ENCODE measurements at places on chromosomes 11 and 22.

GRCh38 chr22:27880778-27881394, 38.2 kb downstream of the PITPNB start:
- no peak for DNase-seq

GRCh38 chr22:34160141-34160783, 240.0 kb upstream of the LARGE1 start:
- no peak for DNase-seq

- DNase-seq: no peak
These were observed 15.2 kb downstream of the CD82 start for GRCh38 chr11:44580701-44581100.

- DNase-seq: no peak
These were observed 175.0 kb downstream of the TENM4 start for GRCh38 chr11:79265756-79266322.

GRCh38 chr11:36023922-36024321, 80.1 kb downstream of the LDLRAD3 start:
- DNase-seq: no peak

GRCh38 chr22:49107961-49108530, 719.6 kb downstream of the BRD1 start:
- no peak for DNase-seq

DNA sequence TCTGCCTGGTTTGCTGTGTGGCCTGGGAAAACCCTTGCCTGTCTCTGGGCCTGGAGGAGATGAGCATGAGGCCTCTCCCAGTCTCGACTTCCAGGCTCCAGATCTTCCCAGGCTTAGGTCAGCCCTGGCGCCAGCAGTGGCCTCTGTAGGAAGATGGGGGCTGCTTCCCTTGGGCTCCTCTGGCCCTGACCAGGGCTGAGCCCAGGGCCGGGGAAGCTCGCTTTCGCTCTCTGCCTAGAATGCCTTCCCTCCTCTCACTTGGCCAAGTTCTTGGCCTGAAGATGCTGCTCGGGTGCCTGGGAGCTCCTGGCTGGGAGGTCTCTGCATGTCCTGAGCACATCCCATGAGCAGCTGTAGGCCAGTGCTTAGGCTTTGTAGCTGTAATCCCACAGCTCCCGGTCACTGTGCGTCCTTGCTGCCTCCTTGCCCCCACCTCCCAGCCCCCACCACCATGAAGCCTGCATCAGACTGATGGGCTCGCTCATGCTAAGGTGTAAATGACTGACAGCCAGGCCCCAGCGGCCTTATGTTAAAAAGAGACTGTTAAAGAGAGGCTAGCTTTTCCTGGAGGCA, 25.5 kb downstream of the SHISAL1 start:
- DNase-seq: no peak

DNA sequence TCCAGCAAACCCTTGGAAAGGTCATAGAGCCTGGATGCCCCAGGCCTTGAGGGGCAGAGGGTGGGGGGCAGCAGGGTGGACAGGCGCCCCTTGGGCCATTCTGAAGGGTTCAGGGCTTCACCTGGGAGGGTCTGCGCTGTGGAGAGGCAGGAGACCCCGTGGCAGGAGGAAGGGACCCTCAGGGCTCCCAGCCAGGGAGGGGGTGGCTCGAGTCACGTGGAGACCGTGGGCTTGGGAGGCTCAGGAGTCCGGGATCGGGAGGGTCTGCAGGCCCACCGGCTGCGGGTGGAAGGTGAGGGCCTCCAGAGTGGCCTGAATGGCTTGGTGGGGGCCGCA, 48.5 kb upstream of the A4GALT start:
- DNase-seq: no peak

- peak; percentile 62 for DNase-seq
These were observed 643 bp downstream of the TIGD3 start for GRCh38 chr11:65355013-65355775.

DNA sequence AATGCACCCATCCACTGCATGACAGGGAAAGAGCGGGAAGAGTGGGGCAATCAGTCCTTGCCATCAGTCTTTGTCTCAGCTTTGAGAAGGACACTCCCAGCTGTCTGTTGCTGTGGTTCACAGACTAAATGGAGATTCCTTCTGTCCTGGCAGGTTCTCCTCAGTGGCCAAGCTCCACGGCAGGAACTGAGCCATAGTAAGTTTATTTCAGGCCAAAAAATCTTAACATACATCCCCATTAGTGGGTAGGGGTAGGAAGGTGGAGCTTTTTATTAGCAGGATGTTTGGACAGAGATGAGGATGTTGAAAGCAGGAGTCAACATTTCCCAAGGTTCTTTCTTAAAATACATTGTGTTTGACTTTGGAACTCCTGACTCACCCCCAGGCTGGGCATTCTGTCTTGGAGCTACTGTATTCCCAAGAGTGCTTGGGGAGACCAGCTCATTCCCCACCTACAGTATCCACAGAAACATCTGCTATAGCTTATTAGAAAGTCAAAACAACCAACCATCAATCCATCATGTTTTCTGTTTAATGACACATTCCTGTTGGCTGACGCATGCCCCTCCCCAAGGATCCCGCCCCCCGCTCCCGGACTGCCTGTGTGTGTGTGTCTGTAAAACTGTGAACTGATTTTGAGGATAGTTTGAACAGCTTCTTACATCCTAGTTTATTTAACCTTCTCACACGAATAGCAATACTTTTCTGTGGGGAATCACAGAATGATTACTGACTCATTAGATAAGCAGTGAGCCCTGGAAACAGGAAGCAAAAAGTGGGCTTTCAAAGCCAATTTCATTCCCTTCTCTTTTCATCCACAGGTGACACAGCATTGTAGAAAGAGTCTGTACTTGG, 109.5 kb downstream of the CCDC81 start:
- DNase-seq: no peak

- DNase-seq: no peak
These were observed 374.8 kb downstream of the MIAT start for GRCh38 chr22:27032091-27032761.

GRCh38 chr11:121889931-121890330, 226.1 kb downstream of the BLID start:
- no peak for DNase-seq
